Activated T-helper 1 cell treated with anti-CD3 and anti-CD28 coated beads, Interleukin-12 subunit alpha, Interleukin-12 subunit beta, Interleukin-2, Interleukin-4 antibody, amounts not matched to agents 30 ng/mL and 10 ng/mL and 1 ng/mL, durations not matched to agents 14 hours and 24 hours and 36 hours (primary cell): ENCODE measurements at places on chromosomes 7 and 10. TPM values are rescaled to one million over a fixed set of nuclear protein-coding genes. Genes with fewer than 3 reads are reported as not detected.
A peak's percentile ranks its signal among the peaks of the same experiment; 100 is the strongest.

CHN2 gene
- not detected in 2 replicates for total RNA-seq

CADPS2 gene
- not detected in 2 replicates for total RNA-seq

PRRT4 gene
- total RNA-seq, result 0.10 and 0.21 TPM in 2 replicates

RBM48 gene
- 17.2 and 17.6 TPM in 2 replicates for total RNA-seq

RASSF4 gene
- total RNA-seq, result 1.3 and 2.5 TPM in 2 replicates

MYOZ1 gene
- total RNA-seq, result not detected in 2 replicates

- no peaks in the 10 kb centered on the region for H3K4me1 ChIP-seq
- H3K36me3 ChIP-seq, result no peaks in the 10 kb centered on the region
- no peak overlapping the region for H3K4me3 ChIP-seq
- DNase-seq, result no peak
Measured at GRCh38 chr7:30266686-30267085, 17.7 kb upstream of the ZNRF2 start.

DNA sequence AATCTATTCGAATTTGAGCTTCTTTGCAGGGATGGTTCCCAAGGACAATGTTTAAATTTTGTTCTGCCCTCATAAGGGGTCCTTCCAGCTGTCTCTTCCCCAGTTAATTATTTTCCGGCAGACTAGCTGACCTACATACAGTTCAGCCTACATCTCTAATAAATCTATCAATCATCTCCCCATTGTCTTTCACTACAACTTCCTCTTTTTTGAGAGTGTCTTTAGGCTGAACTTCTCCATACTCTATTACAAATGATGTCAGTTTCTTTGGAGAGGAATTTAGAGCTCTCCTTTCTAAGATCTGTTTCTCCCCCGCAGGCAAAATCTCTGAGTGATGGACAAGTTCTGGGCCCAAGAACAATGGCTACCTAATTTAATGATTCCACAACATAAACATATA, 122.2 kb downstream of the PCLO start:
- DNase-seq, result no peak
- no peaks in the 10 kb centered on the region for H3K4me1 ChIP-seq
- no peaks in the 10 kb centered on the region for H3K36me3 ChIP-seq
- H3K27ac ChIP-seq, result no peak overlapping the region
- H3K27me3 ChIP-seq, result no peaks in the 10 kb centered on the region
- no peak overlapping the region for H3K4me3 ChIP-seq

- no peaks in the 10 kb centered on the region for H3K36me3 ChIP-seq
- H3K4me3 ChIP-seq, result no peak overlapping the region
- H3K27me3 ChIP-seq, result no peaks in the 10 kb centered on the region
- DNase-seq, result no peak
- no peaks in the 10 kb centered on the region for H3K4me1 ChIP-seq
- H3K27ac ChIP-seq, result no peak overlapping the region
Measured at GRCh38 chr10:131227163-131227740, 84.3 kb downstream of the TCERG1L start.

DNA sequence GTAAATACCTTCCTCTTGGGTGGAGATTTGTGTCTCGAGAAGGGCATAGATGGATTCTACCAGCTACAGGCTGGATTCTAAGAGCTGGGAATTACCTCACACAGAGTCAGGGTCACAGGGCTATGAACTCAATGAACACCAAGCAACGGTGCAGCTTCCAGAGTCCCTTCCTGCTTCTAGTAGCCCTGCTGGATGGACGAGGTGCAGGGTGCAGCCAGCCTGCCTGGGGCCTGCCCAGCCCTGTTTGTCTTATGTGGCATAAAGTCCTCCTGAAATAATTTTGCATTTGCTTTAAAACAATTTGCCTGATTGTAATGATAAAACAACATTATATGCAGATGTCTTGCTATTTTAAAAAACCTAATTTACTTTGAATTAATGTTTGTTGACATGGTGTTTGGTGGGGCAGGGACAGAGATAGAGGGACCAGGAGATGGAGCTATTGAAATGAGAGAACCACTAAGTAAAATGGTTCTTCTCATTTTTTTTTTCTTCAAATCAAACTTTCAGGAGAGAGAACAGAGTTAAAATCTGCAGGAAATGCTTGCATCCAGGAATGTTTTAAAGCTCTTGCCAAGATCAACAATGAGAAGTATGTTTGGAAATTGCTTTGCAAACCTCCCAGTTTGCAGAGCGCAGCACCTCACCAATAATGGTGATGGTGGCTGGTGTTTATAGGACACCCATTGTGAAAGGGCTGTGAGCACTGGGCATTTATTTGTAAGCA, 305.4 kb upstream of the PODXL start:
- H3K27ac ChIP-seq, result no peak overlapping the region
- DNase-seq, result no peak

DNA sequence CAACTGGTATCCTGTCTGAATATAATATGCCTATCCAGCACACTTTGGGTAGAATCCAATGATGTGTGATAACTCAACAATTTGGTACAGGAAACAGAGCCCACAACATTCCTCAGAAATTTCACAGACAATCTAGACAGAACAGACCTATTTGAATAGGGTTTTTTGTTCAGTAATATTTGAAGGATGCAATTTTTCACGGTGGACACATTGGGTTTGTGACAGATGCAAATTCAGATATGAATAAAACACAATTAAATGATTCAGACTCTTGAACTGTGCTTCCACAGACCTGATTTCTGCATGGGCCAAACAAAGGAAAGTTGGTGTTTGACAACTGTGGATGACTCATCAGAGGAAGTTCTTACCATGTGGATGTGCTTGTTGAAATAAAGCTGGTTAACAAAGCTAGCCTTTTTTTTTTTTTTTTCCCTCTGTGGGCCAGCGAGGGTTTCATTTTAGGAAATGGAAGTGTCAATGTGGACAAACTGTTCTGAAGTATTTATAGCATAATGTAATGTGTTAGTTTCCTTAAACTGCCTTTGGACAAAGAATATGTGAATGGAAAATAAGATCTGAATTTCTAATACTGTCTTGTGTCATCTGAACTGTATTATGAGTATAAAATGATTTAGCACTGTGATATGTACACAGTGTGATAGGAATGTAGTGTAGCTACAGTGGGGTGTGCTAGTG, 43.2 kb upstream of the FAM133B start:
- peak overlapping the region; percentile 94 for H3K27ac ChIP-seq
- H3K4me1 ChIP-seq, result peaks cover 80% of the 10 kb centered on the region
- peak; percentile 48 for DNase-seq
- peaks cover 23% of the 10 kb centered on the region for H3K36me3 ChIP-seq
- H3K27me3 ChIP-seq, result no peaks in the 10 kb centered on the region

GRCh38 chr10:23897861-23898260, 311.1 kb upstream of the KIAA1217 start:
- H3K27ac ChIP-seq, result no peak overlapping the region
- no peaks in the 10 kb centered on the region for H3K36me3 ChIP-seq
- DNase-seq, result no peak
- H3K4me1 ChIP-seq, result no peaks in the 10 kb centered on the region

DNA sequence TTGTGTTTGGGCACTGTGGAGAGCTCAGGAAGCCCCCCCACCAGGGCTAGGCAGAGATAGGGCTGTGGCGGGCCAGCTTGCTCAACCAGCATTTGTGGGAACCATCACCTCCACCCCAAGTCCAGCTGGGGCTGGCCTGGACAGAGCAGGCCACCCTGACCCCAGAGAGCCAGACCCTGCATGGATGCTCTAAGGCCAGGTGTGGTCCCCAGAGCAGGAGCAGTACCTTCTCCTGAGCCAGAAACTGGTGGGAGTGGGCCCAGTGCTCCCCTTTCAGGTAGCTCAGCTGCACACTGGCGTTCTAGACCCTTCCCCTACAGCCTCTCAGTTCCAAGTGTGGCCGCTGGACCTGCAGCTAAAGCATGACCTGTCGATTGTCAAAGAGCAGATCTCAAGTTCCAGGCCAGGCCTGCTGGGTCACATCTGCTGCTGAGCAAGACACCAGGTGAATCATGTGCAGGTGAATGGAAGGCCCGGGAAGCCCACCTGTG, 57.2 kb downstream of the RASGEF1A start:
- peaks cover 4% of the 10 kb centered on the region for H3K27me3 ChIP-seq
- no peaks in the 10 kb centered on the region for H3K36me3 ChIP-seq
- H3K4me1 ChIP-seq, result no peaks in the 10 kb centered on the region
- H3K27ac ChIP-seq, result no peak overlapping the region

GRCh38 chr7:118863966-118864365, 639.5 kb downstream of the ANKRD7 start:
- no peak overlapping the region for H3K4me3 ChIP-seq
- H3K27ac ChIP-seq, result no peak overlapping the region
- no peaks in the 10 kb centered on the region for H3K27me3 ChIP-seq
- DNase-seq, result no peak

GRCh38 chr7:51102828-51103227, 213.8 kb downstream of the COBL start:
- no peak overlapping the region for H3K27ac ChIP-seq
- peaks cover 15% of the 10 kb centered on the region for H3K27me3 ChIP-seq
- DNase-seq, result no peak
- no peaks in the 10 kb centered on the region for H3K36me3 ChIP-seq
- no peak overlapping the region for H3K4me3 ChIP-seq

DNA sequence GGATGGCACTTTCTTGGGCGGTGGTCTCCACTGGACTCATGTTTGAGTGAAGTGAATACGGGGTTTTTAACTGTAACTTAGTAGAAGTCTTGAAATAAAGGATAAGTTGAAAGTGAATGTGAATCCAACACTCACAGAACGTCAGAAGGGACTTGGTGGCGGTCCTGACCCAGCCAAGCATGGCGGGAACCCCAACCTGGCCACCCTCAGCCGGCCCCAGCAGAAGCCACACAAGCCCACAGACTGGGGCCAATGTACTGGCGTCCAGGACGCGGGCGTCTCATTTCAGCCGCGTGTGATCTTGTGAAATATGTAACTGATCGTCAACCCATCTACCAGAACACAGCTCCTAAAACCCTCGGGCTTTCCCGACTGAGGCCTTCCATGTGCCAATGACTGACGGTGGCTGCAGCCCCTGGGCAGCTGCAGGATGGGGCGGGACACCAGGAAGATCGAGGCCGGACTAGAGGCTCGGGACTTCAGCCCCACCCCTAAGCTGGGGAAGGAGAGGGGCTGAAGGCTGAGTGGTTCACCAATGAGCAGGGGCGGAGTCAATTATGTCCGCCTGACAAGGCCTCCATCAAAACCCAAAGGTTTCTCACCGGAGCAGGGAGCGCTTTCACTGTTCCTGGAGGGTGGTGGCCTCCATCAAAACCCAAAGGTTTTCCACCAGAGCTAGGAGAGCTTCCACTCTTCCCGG, 161.5 kb downstream of the MAD1L1 start:
- H3K4me1 ChIP-seq, result peaks cover 12% of the 10 kb centered on the region
- no peak overlapping the region for H3K4me3 ChIP-seq
- H3K36me3 ChIP-seq, result no peaks in the 10 kb centered on the region

- no peaks in the 10 kb centered on the region for H3K4me1 ChIP-seq
- H3K27ac ChIP-seq, result no peak overlapping the region
- no peak for DNase-seq
- H3K27me3 ChIP-seq, result peaks cover 73% of the 10 kb centered on the region
- H3K4me3 ChIP-seq, result no peak overlapping the region
- H3K36me3 ChIP-seq, result no peaks in the 10 kb centered on the region
Measured at GRCh38 chr7:23247046-23247602, 549 bp downstream of the GPNMB start.

GRCh38 chr7:30755384-30756154, 3.6 kb downstream of the INMT start:
- H3K27ac ChIP-seq, result no peak overlapping the region
- H3K27me3 ChIP-seq, result peaks cover 6% of the 10 kb centered on the region
- no peak overlapping the region for H3K4me3 ChIP-seq
- no peaks in the 10 kb centered on the region for H3K4me1 ChIP-seq
- no peak for DNase-seq

GRCh38 chr10:124627866-124628675, 116.1 kb downstream of the FAM53B start:
- no peak for DNase-seq
- H3K27ac ChIP-seq, result peak overlapping the region; percentile 48
- H3K27me3 ChIP-seq, result peaks cover 13% of the 10 kb centered on the region
- H3K4me1 ChIP-seq, result peaks cover 31% of the 10 kb centered on the region

- H3K4me3 ChIP-seq, result no peak overlapping the region
- H3K27ac ChIP-seq, result no peak overlapping the region
- peaks cover 8% of the 10 kb centered on the region for H3K4me1 ChIP-seq
- no peaks in the 10 kb centered on the region for H3K36me3 ChIP-seq
- H3K27me3 ChIP-seq, result peaks cover 14% of the 10 kb centered on the region
Measured at GRCh38 chr10:78405736-78406135, 372.1 kb downstream of the RPS24 start.

- DNase-seq, result no peak
- H3K36me3 ChIP-seq, result no peaks in the 10 kb centered on the region
- no peak overlapping the region for H3K4me3 ChIP-seq
- H3K27me3 ChIP-seq, result no peaks in the 10 kb centered on the region
- H3K27ac ChIP-seq, result no peak overlapping the region
Measured at GRCh38 chr7:134766779-134767519, 12.5 kb upstream of the CALD1 start.

GRCh38 chr7:141158561-141158960, 84.7 kb downstream of the TMEM178B start:
- no peak overlapping the region for H3K27ac ChIP-seq
- H3K27me3 ChIP-seq, result peaks cover 1% of the 10 kb centered on the region
- H3K4me3 ChIP-seq, result no peak overlapping the region
- H3K4me1 ChIP-seq, result no peaks in the 10 kb centered on the region

DNA sequence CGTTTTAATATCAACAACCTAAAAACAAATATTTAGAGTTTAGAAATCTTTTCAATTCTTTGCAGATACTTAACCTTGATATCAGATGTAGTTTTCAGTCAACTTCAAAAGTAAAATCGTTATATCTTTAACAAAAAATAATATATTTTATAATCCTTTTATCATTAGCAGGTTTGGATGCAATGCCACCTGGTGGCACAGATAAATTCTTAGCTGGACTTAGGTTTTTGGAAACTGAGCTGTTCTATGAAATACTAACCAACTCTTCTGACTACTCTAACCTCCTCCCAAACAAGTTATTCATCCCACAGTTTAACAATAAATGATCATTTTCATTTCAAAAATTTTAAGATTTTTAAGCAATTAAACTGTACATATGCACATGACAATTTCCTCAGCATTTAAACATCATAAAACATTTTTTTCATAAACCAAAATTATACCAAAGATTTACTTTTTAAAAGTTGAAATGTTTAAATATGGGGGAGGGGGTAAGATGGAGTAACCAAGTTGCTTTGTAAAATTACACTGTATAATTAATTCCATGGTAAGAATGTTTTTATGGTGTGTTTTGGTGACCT, 56.9 kb downstream of the HIBADH start:
- no peaks in the 10 kb centered on the region for H3K4me1 ChIP-seq
- no peaks in the 10 kb centered on the region for H3K36me3 ChIP-seq
- DNase-seq, result no peak
- H3K27me3 ChIP-seq, result peaks cover 2% of the 10 kb centered on the region
- no peak overlapping the region for H3K4me3 ChIP-seq
- H3K27ac ChIP-seq, result no peak overlapping the region

GRCh38 chr10:132394936-132395703, 1.9 kb upstream of the PWWP2B start:
- peak overlapping the region; percentile 33 for H3K4me3 ChIP-seq
- H3K27ac ChIP-seq, result peak overlapping the region; percentile 7
- DNase-seq, result no peak
- H3K27me3 ChIP-seq, result peaks cover 4% of the 10 kb centered on the region
